Inflammatory macrophage (primary cell): ENCODE measurements at places on chromosomes 13 and 19.

DNA sequence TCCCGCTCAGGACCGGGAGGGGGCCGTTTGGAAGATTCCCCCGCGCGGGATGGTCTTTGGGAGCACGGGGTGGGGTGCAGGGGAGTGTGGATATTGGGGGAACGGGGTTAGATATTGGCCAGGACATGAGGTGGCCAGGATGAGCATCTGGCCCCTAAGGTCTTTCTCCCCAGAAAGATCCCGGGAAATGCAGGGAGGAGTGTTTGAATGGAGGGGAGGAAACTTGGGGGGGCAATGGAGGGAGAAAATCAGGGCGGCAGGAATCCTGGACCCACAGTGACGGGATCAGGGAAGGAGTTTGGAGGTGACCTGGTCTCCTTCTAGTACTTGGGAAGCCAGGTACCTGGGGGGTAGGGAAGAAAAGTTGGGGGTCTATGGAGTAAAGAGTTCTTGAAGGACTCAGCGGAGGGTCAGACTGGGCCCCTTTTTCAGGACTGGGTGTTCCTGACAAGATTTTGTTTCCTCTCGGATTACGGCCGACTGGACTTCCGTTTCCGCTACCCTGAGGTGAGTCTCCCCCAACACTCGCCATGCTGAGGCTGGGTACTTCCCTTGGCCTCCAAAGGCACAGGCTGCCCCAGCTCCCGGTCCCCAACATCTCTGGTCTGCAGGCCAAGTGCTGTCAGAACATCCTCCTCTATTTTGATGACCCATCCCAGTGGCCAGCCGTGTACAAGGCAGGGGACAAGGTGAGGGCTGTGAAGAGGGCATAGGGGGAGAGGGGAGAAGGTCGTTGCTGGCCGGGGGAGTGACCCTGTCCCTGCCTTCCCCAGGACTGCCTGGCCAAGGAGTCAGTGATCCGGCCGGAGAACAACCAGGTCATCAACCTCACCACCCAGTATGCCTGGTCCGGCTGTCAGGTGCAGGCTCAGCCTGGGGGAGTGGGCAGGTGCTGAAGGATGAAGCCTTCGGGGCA, 989 bp downstream of the TMEM145 start:
- no peak for DNase-seq

- peak; percentile 52 for DNase-seq
Measured at GRCh38 chr19:14497228-14497921, 1.4 kb upstream of the GIPC1 start.

GRCh38 chr19:45250832-45251451, at the start of gene MARK4:
Gene MARK4, plus strand, starts transcription at chr19:45251271. Its CDS starts 318 bp downstream, at chr19:45251589.
- DNase-seq, result peak; percentile 36

DNA sequence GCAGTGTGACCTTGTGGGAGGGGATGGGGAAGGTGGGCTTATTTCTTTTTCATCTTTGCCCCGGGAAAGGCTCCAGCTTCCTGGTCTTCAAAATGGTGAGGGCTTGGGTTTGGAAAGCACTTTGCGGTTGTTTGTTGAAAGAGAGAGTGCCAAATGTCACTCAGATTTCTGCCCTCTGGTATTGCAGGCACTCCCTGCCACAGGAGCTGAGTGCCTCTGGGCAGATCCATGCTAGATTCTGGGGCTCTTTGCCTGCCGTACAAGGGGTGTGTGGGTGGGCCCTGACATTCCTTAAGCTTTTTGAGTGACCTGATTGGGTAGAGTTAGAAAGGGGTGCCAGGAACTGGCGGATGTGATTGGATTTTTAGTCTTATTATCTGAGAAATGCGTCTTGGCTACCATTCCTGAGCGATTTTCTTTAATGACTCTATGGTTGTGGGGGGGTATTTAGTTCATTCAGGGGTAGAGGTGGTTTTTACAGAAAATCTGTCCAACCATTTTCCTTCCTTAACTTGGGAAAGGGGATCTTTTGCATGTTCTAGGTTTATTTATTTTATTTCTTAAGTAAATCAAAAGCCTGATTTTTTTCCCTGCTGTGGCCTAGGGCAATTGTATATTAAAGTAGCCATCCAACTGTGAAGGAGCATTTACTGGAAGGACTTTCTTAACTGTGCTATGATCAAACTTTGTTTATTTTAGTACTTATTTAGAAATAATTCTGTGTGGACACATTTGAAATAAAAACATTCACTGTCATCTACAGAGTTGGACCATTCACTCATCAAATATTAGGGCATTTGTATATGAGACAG, 3.2 kb downstream of the ARHGAP35 start:
- DNase-seq, result no peak

DNA sequence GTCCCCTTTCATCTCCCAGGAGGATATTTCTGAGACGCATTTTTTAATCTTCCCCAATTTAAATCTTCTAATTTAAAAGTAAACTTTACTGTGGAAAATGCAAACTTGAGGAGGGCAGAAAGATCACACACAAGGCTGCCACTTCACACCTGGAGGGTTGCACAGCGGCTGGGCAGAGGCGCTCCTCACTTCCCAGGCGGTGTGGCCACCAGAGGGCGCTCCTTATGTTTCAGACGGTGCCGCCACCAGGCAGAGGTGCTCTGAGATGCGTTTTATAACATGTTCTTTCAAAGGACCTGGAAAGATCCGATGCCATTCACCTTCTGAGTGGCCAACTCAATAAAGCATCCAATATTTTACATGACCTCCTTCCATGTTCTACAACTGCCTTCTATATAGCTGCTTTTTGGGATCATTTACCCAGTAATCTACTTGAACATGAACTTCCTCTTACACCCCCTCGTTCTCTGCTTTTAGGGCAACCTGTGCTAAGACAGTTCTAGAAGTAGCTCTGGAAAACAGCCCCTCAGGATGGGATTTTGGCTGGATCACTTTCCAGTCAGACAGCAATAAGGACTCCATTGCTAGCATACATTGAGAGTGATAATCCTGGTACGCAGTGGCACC, 14.8 kb upstream of the MTUS2 start:
- no peak for DNase-seq

DNA sequence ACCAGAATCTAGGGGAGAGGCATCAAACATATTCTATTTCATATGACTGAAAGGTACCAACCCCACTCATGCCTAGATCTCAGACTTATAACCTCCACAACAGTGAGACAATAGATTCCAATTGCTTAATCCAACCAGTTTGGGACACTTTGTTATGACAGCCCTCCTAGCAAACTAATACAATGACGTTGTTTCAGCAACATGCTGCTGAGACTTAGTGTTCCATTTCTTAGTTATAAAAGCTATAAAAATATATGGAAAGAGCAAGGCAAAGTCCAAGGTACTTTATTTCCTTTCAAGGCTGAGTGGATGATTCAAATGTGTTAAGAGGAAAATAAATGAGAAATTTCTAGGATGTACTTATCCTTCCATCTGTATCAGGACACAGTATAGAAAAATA, 352.0 kb downstream of the FGF14 start:
- DNase-seq, result no peak

DNA sequence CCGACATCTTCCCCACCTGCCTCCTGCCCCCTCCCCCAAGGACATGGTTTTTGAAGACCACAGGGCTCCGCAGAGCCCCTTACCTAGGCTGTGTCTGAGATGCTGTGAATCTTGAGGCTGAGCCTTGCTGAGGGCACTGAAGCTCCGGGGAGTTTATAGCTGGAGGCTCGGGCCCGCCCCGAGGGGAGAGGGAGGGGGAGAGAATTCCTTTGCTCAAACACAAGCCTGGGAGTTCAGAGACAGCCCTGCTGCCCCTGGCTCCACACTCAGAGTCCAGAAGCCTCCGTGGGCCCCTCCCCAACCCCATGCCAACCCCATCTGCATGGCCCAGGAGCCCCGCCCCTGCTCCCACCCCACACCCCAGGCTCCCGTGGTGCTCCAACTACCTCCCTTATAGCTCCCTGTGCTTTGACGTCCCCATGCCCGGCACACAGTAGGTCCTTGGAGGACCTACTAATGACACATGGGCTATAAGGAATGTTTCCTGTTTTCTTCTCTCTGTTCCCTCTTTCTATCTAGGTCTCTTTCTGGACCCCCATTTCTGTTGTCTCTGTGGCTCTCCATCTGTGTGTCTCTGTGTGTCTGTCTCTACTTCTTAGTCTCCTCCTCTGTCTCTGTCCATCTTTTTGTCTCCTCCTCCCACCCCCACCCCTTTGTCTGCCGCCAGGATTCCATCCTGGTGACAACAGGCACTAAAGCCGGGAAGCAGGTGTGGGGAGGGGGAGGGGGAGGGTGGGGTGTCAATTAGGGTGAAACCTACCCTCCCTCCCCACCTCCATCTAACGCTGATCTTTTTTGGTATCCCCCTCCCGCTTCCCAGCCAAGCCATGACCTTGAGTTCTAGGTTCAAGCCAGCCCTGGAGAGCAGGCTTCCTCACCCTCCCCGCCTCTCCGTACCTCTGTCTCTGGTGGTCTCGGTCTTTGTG, at the start of gene TNNT1:
Gene TNNT1, minus strand, starts transcription at position 129 of the 926 bp plus-strand sequence. CDS start 2,049 bp downstream, outside the sequence.
- DNase-seq, result no peak

DNA sequence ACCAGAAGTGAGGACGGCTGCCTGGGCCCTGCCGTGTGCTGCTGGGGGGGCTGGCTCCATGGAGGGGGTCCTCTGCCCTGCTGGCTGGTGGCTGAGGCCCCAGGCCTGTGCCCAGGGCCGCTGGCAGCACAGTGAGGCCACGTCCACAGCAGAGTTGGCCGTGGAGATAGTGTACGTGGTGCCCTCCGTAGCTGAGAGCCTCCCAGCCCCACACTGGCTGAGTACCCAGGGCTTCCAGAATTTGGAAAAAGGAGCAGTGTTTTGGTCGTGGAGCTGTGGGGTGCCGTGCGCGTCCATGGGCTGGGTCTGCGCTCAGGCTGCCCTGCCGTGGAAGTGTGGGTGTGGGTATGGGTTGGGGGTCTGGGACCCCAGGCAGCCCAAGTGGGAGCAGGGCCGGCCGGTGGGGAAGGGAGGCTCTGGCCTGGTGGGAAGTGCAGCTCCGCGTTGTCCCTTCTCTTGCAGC, 5.9 kb downstream of the PTBP1 start:
- DNase-seq, result no peak

- no peak for DNase-seq
Measured at GRCh38 chr13:23554000-23554399, 16.2 kb upstream of the TNFRSF19 start.

GRCh38 chr19:5121266-5122120, 152.6 kb downstream of the KDM4B start:
- no peak for DNase-seq

DNA sequence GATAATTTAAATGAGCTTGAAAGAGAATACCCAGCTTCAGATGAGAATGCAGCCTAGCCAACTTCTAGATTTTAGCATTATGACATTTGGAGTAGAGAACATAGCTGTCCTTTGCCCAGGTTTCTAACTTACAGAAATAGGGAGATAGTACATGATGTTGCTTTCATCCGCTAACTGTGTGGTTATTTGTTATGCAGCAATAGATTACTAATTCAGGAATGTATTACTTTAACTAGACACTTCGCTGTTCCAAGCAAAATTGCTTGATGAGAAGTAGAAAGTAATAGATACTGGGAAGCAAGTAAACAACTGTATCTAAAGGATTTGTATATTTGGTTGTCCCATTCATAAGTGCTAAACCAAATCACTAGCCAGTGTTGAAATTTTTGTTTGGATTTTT, 790.9 kb upstream of the PRR20A start:
- DNase-seq, result no peak

DNA sequence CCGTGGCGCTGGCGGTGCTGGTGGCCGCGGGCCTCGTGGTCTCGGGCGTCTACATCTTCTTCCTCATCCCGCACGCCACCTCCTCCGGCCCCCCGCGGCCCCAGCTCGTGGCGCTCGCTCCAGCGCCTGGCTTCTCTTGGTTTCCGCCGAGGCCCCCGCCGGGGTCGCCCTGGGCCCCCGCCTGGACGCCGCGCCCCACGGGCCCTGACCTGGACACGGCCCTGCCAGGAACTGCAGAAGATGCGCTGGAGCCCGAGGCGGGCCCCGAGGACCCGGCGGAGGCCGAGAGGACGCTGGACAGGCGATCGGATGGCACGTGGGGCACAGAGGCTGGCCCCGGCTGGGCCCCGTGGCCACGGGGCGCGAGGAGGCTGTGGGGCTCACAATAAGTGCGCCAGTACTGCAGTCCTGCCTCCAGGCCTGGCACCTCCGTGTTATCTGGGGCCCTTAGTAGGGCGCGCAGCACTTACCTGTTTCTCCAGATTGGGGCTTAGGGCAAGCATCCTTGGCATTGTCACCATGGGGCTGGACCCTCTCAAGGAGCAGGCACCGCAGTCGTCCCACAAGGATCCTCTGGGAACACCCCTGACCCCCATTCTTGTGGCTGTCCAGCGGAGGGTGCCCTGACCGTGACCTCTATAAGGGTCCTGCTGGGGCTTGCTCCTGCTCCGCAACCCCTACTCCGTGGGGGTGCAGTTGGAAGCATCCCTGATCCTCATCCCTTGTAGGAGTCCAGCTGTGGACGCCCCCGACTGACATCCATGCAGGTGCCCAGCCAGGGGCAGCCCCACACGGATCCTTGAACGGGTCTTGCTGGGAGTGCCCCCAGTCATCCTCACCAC, 1.5 kb downstream of the RNF225 start:
- no peak for DNase-seq

GRCh38 chr13:113077953-113078901, 27.4 kb upstream of the F7 start:
- no peak for DNase-seq

DNA sequence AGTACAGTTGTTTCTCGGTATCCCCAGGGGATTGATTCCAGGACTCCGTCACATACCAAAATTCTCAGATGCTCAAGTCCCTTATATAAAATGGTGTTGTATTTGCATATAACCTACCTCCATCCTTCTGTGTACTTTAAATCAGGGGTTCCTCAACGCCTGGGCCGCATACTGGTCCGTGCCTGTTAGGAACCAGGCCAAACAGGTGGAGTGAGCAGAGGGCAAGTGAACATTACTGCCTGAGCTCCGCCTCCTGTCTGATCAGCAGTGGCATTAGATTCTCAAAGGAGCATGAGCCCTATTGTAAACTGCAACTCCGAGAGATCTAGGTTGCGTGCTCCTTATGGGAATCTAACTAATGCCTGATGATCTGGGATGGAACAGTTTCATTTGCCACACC, 42.2 kb upstream of the KCTD4 start:
- DNase-seq, result no peak

- DNase-seq, result peak; percentile 94
Measured at GRCh38 chr19:20661150-20661819, at the start of gene ZNF626. Gene ZNF626, minus strand, starts transcription at chr19:20661571. Its CDS starts 125 bp downstream, at chr19:20661446.
